ENCODE measurements at places on chromosomes 2 and 18.

DNA sequence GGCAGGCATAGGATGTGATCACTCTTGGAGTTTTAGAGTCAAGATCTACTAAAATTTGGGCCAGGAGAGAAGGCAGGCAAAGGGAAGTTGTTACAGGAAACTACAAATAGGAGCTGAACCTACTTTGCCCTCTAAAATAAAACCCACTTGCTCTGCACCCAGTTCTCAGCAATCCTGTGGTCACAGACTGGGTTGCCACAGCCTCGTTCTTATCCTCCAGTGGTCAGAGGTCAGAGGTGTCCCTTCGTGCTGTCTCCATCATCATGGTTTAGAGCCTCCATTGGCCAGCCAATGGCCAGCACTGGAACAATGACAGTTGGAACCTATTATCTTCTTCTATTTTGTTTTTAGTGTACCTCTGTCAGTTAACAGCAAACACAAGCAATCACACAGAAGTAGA is 90.7 kb upstream of the TNP1 start:
- no peak for DNase-seq

GRCh38 chr18:37322492-37323035 is 243.0 kb downstream of the CELF4 start:
- DNase-seq: no peak

DNA sequence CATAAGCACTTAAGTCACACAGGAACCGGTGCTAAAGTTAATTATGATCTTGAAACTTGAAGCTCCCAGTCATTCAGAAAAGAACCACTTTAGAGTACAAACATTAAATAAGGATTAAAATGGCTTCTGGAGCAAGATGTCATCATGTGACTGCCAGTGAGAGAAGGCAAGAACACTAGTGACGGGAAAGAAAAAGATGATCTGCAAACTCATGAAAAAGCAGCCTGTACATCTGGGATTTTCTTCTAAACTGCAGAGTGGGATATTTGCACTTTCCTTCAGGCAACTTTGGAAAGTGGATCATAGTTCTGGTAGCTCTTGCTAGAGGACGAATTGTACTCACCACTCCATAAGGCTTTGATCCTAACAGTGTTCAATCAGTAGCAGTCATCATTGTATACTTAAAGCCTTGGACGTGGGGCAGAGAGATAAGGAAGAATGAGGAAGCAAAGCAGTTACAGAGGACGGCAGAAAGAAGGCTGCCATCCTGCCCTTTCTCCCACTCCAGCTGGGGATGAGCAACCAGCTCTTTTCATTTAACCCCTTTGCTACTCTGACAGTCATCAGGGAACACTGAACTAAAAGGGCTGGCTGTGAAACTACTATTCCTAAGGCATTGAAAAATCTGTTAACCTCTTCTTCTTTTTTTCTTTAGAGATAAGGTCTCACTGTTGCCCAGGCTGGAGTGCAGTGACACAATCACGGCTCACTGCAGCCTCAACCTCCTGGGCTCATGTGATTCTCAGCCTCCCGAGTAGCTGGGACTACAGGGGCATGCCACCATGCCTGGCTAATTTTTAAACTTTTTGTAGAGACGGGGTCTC is 18.1 kb downstream of the ABHD3 start:
- DNase-seq: no peak

GRCh38 chr18:75068682-75069435 is 140.1 kb downstream of the PTGR3 start:
- DNase-seq: no peak

GRCh38 chr2:210531050-210531449 is 25.3 kb upstream of the CPS1 start:
- no peak for DNase-seq

- no peak for DNase-seq
Observed at GRCh38 chr2:17719562-17720371, 33.8 kb downstream of the SMC6 start.

DNA sequence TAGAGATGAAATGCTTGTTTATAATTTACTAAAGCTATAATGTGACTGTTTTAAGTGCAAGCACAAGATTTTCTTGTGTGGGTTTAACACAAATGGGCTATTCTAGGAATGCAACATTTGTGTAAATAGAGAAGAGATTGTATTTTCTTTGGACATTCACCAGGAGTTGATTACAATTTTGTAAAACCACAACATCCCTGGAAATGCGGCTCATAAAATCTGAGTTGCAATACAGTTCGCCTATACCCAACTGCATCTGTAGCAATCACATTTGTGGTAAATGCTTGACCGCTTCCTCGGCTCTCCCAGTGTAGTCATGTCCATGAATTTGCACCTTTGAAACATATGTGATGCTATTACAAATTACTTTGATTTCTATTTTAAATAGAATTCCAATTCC is 348.7 kb upstream of the CDH20 start:
- peak; percentile 67 for DNase-seq

- DNase-seq: no peak
Observed at GRCh38 chr2:180540761-180541160, 439.6 kb upstream of the UBE2E3 start.

- DNase-seq: no peak
Observed at GRCh38 chr18:42039396-42039795, 84.4 kb downstream of the PIK3C3 start.

DNA sequence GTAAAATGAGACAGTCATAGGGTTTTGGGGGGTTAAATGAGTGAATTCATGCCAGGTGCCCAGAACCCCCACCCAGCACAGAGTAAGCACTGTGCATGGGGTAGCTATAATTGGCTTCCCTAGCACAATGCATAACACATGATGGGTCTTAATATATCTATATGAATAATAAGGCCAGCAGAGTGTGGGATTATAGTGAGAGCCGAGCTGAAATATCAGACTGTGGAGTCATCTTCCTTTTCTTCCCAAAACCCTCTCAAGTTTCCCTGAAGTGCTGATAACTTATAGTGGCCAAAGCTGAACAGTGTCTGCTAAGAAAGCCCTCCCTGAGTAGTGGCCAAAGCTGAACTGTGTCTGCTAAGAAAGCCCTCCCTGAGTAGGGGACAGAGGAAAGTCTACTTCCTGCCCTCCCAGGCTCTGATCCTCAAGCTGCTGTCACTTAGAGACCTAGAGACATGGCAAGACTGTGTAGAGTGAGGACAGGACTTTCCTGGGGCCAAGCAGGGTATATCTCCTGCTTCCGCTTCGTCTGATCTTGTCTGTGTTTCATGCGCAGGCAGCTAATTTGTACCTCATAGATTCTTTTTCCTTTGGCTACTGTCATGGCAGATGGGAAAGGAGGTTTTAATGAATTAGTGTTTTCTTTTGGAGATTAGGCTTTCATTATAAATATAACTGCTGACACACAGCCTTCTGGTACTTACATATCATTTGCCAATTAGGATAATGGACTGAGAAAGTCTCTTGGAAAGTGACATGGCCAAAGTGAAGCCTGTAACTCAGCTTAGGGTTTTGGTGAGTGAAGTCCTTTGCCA is 94.9 kb downstream of the FHOD3 start:
- DNase-seq: no peak

DNA sequence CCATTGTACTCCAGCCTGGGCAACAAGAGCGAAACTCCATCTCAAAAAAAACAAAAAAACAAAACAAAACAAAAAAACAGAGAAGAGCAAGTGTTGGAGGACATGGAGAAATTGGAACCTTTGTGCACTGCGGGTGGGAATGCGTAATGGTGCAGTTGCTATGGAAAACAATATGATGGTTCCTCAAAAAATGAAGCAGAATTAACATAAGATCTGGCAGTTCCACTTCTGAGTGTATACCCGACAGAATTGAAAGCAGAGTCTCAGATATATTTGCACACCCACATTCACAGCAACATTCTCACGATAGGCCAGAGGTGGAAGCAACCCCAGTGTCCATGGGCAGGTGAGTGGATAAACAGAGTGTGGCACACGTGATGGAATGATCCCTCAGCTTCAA is 11.0 kb upstream of the RALB start:
- no peak for DNase-seq

DNA sequence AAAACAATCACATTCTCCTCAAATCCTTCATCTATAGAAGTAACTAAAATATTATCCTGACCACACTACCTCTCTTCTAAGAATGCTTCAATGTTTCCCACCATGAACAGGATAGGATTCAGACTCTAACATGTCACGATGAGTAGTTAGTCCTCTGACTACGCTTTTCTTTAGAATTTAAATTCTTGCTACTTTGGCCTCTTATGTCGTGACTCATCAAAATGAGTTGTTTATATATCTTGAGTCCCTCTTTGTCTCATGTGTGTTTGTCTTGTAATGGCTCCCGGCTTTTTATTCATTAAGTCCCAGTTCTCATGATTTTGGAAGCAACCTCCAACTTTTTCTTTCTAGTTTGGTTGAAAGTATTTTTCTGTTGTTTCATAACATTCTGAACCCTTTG is 1289.2 kb downstream of the DSC3 start:
- DNase-seq: no peak

DNA sequence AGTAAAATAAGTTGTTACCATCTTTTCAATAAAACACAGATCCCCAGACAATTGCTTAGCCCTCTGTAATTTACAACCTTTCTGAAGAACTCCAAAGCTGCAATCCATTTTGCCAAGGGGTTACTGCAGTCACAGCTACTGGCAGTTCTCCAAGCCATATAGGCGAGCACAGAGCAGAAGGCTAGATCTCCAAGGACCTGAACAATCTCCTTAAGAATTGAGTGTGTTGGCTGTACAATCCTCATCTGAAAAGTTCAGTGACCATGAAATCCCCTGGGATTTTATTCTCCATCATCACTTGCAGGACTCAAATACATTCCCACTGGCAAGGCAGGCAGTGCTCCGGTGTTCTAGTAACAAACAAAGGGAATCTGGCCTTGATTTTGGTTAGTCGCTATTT is 103.9 kb upstream of the LRP1B start:
- no peak for DNase-seq

DNA sequence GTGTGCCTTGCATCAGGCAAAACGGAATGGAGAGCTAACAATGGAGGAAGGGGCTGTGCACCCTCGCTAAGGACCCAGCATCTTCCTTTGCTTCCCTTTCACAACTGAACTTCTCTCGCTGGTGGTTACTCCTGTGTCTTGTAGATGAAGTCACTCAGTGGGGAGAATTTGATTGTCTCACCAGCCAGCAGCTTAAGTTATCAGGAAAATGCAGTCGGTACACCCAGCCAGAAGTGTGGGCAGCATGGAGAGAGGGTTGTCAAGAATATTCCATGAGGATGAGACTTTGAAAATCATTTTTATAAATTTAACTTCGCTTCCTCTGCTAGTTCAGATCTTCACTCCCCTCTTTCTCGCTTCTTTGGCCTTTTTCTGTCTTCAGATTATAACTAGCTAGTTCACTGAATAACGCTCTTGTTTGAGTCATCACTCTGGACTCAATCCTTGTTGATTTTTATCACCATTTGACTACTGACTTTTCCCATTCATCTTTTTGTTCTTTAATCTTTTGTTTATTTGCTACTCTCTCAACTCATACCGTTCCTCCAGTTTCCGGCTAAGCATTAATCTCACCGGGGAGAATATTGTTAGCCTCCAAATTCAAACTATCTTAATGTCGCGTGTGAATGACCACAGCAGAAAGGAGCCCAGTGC is 221.7 kb downstream of the CD226 start:
- DNase-seq: no peak

GRCh38 chr2:9737053-9737875 is 106.0 kb upstream of the TAF1B start:
- no peak for DNase-seq

- no peak for DNase-seq
Observed at GRCh38 chr2:11168488-11168887, 13.2 kb downstream of the SLC66A3 start.

- no peak for DNase-seq
Observed at GRCh38 chr2:215671691-215672090, 235.8 kb upstream of the FN1 start.

DNA sequence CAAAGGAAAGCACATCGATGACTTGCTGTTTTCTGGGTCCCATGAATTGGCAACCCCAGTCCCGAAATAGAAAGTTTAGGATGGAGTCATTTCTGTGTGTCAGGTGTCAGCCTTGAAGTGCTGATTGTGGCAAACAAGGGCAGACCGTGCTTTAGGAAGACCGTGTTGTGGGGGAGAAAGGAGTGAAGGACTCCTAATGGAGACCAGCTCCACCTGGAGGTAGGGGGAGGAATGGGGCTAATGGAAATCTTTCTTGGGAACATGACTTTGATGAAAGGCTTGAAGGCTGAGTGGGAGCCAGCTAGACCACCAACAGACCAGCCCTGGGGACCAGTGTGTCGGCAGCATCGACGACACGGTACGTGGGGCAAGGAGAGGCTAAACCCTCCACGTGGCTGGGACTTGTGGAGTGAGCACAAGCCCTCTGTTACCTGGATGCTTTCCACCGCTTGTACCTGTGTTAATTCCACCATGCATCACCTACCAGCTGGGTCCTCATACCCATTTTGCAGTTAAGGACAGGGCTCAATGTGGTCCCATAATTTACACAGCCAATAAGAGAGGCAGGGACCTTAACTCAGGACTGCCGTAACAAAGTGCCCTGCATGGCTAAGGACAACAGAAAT is 104.2 kb downstream of the SH3BP4 start:
- no peak for DNase-seq

All from fibroblast of skin of left biceps (primary cell).